ENCODE measurements at places on chromosomes 3 and 15.
A peak's percentile ranks its signal among the peaks of the same experiment; 100 is the strongest.

DNA sequence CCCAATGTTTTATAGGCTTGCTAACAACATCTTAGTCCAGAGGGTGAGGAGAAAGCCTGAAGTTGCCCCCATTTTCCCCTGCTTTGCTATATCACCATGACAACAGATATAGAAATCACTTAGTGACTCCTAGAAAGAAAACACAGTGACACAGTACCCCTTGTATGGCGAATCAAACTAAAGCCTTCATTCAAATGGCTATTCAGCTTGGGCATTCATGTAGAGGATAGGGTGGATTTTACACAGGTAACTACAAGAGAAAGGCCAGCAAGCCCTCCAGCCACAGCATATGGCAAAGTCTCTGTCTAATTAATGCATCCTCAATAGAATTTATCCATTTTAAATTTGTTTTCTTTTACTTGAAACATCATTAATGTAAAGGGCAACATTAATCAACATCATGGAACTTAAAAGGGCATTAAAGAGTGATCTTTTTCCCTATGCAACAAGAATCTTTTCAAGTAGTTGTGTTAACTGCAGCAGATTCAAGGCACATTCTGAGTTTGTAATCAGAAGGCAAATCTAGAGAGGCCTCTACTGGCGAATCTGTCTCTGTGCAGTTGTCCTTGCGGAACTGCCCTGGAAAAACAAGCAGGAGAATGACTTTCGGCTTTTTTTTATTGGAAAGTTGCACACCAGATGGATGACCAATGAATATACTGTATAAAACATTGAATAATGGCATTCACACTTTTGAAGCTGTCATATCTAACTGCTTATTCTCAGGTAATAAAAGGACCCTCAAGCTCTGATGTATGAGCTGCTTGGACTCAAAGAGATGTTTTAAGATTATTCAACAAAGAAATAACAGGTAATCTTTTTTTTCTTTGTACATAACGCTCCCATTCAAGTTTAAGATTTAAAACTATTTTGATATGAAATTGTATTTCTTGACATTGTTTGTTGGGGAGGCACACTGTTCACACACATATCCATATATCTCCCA, 621.7 kb upstream of the AGTR1 start:
- peak; percentile 48 for DNase-seq

DNA sequence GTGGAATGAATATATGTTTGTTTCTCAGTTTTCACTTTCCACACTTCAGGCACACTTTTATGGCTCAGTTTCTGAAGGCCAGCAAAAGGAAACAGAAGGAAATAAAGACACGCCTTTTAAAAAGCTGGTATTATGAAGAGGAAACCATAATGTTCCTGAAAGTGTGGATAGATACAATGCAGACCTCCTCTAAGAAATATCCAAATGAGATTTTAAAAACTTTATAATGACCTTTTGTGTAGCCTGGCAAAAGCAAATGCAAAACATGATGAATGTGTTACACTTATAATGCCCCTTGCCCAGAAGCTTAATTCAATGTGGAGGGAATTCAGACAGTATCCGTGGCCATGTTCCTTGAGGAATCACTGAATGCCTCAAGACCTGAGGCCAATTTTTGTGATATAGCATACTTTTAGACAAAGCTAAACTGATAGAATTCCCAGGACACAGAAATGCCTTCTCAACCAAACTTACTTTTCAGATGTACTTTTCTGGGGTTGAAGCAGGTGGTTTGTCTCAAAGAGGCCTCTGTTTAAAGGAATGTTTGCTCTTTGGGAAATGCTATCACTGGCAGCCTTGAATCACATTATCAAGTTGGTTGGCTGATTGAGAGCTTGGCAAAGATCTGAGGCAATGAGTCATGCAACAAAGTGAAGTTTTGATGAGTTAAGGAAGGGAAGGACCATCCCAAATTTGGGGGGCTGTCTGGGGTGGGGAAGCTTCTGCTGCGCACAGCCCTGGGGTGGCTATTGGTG, 77.1 kb upstream of the CACNA2D3 start:
- DNase-seq = no peak

- no peak for DNase-seq
Observed at GRCh38 chr15:57309856-57310760, 66.2 kb upstream of the CGNL1 start.

DNA sequence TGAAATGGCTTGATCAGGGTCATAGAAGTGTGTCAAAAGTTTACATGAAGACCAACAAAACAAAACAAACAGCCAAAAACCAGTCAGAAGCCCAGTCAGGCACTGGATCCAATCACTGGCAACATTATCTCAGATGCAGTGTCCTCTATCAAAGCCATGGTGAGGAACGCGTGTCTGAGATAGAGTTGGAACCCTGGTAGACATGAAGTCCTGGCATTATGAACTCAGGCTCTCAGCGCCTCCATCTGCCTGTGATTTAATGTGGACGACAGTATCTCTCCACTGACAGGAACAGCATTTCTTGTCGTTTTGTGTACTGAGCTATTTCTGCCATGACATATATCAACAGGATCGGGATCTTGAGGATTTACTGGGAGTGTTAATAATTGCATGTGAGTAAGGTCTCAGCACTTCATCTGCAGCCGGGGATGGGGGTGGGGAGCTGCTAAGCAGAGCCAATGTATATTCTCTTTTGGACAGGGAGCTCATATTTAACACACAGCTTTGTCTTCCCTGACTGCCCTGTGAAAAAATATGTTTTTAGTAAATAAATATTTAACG, 1120.0 kb downstream of the IGSF11 start:
- DNase-seq = no peak

DNA sequence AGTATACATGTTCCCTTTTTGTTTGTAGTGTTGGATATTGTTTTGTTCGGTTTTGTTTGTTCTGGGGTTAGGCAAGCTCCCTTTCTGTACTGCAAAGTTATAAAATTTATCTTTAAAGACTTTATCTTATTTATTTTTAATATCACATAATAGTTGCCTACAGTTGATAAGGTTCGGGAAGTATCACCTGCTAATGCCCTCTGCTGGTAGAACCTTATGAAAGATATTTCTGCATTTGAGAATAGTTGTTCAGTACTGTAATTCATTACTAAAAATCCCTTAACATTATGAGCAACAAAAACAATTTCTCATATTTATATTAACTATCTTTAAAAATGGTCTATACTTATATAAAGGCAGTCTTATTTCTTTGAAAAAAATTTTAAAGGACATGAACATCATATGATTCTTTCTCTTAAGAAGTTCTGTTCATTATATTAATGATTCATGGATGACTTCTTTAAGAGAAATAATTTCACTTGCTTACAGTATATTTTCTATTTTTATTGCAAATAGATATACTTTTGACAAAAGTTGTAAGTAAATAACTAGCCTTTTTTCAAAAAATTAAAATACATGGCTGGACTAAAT, 1126.8 kb downstream of the SI start:
- peak; percentile 14 for DNase-seq

- no peak for DNase-seq
Observed at GRCh38 chr15:65183865-65184159, 1.3 kb downstream of the CLPX start.

GRCh38 chr3:52842424-52842823, 7.6 kb upstream of the MUSTN1 start:
- DNase-seq = no peak

DNA sequence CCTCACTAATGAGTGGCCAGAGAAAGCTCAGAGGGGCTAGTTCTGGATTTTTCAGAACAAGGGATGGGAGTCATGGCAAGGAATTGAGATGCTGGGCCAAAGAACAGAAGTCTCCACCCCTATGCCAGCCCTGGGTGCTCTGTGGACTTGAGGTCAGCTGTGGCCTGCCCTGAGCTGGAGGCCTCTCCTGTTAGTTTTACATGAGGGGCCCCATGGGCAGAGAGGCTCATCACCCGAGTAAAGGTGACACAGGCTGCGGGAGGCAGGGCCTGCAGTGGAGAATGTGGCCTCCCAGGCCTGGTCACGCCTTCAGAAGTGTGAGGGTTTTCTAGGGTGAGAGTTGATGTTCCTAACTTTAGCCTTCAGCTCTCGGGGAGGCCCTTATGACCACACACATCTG, 44.9 kb downstream of the ABHD5 start:
- no peak for DNase-seq

- DNase-seq = peak; percentile 1
Observed at GRCh38 chr3:24640330-24640877, 145.8 kb upstream of the THRB start.

DNA sequence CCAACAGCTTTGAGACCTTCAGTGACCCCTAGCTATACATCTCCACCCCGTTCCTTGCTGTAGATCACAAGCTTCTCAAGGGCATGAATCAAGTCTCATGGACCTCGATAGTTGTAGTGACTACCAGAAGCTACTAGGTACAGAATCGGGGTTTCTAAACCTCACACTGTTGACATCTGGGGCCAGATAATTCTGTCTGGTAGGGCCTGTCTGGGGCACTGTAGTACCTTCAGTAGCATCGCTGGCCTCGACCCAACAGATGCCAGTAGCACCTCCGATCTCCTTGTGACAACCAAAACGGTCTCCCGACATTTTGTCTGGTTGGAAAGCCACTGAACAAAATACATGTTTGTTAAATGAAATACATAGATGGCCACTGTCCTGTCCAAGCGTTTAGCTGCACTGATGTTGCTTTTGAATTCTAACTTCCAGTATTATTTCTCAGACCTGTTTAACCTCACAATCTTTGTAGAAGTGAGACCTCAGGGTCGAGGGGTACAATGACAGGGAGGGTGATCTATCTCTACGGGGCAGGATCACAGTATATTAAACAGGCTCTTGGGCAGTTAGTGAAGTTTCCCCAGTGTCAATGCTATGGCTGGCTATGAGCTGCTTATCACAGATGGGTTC, 262.5 kb upstream of the IGF1R start:
- DNase-seq = no peak

DNA sequence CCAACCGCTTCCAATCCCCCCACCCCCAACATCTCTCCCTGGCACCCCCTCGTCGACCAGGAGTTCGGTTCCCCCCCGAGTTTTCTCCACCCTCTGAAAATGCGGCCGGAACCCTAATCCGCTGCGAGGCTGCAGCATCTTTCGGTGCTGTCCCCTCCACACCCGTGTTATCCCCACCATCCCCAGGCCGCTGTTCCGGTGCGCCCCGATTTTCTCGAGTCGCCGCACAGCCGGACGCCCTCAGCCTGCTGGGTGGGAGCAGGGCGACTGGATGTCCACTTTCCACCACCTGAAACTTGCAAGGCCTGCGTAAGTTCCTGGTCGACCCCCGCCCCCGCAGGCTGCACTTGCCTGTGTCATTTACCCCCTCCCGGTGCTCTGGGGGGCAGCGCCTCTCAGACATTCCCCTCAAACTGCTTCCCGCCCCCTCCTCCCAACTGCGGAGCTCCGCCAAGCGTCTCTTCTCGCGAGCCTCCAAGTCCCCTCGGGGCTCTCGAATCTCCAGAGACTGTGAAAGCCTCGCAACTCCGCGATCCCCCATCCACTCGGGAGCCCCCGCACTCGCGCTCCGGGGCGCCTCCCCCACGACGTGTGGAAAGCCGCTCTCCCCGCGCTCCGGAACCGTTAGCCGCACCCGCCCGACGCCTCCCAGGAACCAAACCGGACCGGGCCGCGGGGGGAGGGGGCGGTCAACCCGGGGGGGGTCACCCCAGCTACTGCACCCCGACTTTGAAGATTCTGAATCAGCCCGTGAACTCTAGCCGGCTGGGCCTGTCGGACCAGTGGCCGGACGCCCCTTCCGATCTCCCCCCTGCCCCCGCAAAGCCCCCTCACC, 566 bp downstream of the ETV5 start:
- no peak for DNase-seq

DNA sequence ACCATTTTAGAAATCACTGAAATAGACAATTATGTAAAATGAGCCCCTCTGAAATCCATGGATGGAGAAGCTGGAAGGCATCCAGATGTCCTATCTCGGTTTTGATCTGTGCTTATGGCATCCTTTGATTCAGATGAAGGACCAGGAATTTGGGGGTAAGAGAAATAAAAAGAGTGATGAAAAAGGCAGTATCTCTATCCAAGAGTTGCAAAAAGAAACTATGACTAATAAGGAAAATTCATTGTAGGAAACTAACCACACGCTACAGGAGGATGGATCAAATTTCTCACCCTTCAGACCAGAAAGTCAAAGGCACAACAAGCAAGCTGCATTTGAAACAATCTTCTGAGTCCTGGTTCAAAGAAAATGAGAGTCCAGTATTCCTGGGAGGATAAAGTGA, 34.8 kb downstream of the SRGAP3 start:
- no peak for DNase-seq

- peak; percentile 63 for DNase-seq
Observed at GRCh38 chr15:92617549-92618520, 37.7 kb downstream of the FAM174B start.

DNA sequence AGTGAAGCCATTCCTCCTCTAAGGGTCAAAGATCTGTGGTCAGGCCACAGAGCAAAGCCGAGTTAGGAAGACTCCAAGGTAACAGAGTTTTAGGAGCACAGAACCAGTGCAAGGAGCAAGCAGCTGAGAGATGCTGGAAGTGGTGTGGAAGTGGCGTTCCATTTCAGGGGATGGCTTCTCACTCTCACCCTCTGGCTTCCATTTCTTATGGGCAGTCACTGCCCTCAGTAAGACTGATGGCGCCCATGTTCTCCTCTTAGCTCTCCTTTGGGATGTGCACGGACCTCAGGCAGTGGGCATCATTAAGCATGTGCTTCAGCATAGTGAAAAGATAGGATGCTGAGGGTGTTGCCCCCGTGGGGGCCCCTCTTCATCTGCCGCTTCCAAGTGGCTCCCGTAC, 90.3 kb downstream of the ASB7 start:
- DNase-seq = no peak

DNA sequence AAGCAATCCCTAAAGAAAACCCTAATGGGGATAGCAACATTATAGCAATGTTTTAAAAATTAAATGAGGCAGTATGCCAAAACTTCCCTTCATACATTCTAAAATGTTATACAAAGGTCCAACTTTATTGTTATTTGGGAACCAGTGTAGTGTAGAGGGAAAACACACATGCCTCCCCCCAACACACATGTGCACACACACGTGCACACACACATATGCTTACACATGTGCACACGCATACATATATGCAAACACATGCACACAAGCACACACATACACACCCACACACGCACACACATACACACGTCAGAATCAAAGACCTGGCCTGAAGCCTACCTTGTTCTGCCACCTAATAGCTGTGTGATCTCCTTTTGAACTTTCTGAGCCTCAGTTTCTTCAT, 83.3 kb downstream of the SCN11A start:
- no peak for DNase-seq

GRCh38 chr15:47991357-47991756, 129.4 kb upstream of the SLC24A5 start:
- no peak for DNase-seq

DNA sequence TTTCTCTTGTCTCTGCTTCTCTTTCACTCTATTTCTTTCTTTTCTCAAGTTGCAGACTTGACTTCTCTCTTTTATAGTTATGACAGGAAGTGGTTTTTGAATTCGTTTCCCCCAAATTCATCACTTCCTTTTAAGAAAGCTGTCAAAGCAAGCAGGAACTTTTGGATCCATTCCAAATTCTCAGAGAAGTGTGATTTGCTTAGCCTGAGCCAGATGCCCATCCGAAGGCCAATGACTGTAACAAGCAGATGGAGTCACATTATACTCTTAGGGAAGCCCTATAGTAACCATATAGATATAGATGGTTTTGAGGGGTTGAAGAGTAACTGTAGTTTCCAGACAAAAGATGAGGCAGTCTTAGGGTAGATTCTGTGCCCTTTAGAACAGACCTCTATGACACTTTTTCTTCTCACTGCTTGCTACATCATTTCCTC, 592.0 kb upstream of the KCNMB2 start:
- DNase-seq = no peak

- no peak for DNase-seq
Observed at GRCh38 chr15:56168394-56168793, 75.3 kb downstream of the RFX7 start.

GRCh38 chr3:23219117-23219516, 16.0 kb downstream of the UBE2E2 start:
- DNase-seq = no peak

GRCh38 chr3:71559578-71560162, 23.9 kb downstream of the FOXP1 start:
- DNase-seq = no peak
